ENCODE measurements at places on chromosomes 3 and 15.
A peak's percentile ranks its signal among the peaks of the same experiment; 100 is the strongest.

DNA sequence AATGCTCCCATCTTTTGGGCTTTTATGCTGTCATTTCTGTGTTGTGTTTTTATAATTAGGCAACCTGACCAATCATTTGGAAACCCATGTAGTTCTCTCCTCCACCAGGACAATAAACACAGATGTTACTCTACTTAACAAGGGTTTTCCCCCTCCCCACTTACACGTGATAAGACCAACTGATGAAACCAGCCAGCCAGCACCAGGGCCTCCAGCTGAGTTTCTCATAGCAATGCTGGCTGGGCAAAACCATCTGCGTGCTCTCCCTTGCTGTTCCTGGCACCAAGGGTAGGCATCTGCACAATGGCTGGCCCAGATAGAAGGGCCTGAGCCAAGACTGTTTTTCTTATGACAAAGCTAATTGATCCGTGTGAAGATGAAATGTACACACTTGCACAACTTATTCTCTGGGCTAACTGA lies 310.4 kb downstream of the PLCL2 start:
- no peaks in the 10 kb centered on the region for H3K4me1 ChIP-seq
- no peaks in the 10 kb centered on the region for H3K27me3 ChIP-seq
- H3K36me3 ChIP-seq = no peaks in the 10 kb centered on the region
- no peak overlapping the region for H3K27ac ChIP-seq
- peak; percentile 65 for DNase-seq

DNA sequence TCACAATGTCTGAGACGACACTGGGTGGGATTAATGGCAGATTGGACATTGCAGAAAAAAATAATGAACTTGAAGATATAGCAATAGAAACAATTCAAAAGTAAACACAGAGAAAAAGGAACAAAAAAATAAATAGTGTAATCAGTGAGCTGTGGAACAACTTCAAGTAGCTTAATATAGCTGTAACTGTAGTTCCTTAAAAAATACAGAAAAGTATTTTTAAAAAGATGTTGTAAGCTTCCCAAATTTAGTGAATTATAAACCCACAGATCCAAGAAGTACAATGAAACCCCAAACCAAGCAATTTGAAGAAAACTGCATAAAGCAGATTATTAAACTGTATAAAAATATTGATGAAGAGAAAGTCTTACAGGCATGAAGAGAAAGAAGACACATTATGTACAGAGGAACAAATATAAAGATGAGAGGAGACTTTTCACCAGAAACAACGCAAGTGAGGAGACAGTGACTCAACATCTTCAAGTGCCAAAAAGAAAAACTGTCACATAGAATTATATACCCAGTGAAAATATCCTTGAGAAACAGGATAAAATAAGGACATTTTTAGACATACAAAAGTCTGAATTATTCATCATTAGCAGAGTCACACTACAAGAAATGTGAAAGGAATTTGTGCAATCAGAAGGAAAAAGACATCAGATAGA lies 176.4 kb downstream of the NFKBIZ start:
- no peak overlapping the region for H3K4me3 ChIP-seq
- no peaks in the 10 kb centered on the region for H3K4me1 ChIP-seq
- no peak overlapping the region for H3K27ac ChIP-seq
- no peak for DNase-seq
- H3K36me3 ChIP-seq = no peaks in the 10 kb centered on the region
- H3K27me3 ChIP-seq = no peaks in the 10 kb centered on the region

DNA sequence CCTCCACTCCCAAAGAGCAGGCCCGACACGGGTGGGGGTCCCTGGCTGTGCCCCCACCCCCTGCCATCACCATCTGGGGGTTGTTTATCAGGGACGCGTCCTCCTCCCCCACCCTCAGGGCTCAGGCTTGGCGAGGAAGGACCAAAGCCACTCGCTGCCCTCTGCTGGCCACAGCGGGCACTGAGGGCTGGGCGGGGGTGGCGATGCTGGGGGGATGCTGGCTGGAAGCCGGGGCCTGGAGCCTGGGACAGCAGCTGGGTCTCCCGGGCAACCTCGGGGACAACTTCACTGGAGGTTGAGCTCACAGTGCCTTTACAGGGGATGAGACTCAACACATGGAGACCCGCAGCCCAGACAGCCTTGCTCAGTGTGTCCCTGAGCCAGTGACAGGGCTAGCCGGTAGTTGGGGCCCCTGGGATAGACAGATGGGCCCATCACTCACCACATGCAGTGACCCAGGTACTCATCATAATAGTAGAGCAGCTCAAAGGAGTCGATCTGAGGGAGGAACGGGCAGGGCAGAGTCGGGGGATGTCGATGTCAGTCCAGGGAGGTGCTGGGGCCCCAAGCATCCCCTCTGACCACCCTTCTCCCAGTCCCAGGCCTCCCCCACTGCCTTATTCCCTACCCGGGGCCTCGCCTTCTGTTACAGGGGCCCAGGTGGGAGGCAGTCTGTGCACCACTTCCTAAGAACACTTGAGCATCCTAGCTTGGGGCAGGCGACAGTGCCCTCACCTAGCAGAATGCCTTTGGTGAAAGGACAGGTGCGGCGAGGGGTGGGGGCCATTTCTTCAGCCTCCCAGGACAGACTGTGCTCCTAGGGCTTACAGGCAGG lies 5.9 kb upstream of the CALML4 start:
- no peak overlapping the region for H3K4me3 ChIP-seq
- DNase-seq = peak; percentile 74
- no peak overlapping the region for H3K27ac ChIP-seq
- H3K36me3 ChIP-seq = no peaks in the 10 kb centered on the region

GRCh38 chr3:25455441-25456132 lies 27.5 kb downstream of the RARB start:
- no peak for DNase-seq
- H3K4me1 ChIP-seq = no peaks in the 10 kb centered on the region
- H3K27ac ChIP-seq = no peak overlapping the region
- no peaks in the 10 kb centered on the region for H3K27me3 ChIP-seq
- H3K4me3 ChIP-seq = no peak overlapping the region

GRCh38 chr3:46998121-46998851 lies 18.8 kb downstream of the NBEAL2 start:
- no peak overlapping the region for H3K4me3 ChIP-seq
- H3K4me1 ChIP-seq = no peaks in the 10 kb centered on the region
- peak; percentile 89 for DNase-seq
- no peaks in the 10 kb centered on the region for H3K27me3 ChIP-seq

GRCh38 chr3:12648384-12648959 lies 15.4 kb downstream of the RAF1 start:
- no peak overlapping the region for H3K4me3 ChIP-seq
- DNase-seq = no peak
- no peaks in the 10 kb centered on the region for H3K4me1 ChIP-seq
- no peak overlapping the region for H3K27ac ChIP-seq
- H3K36me3 ChIP-seq = no peaks in the 10 kb centered on the region
- no peaks in the 10 kb centered on the region for H3K27me3 ChIP-seq

- peak; percentile 53 for DNase-seq
- H3K27me3 ChIP-seq = no peaks in the 10 kb centered on the region
- no peak overlapping the region for H3K27ac ChIP-seq
These were observed 57.5 kb downstream of the FLNB start for GRCh38 chr3:58065700-58066167.

DNA sequence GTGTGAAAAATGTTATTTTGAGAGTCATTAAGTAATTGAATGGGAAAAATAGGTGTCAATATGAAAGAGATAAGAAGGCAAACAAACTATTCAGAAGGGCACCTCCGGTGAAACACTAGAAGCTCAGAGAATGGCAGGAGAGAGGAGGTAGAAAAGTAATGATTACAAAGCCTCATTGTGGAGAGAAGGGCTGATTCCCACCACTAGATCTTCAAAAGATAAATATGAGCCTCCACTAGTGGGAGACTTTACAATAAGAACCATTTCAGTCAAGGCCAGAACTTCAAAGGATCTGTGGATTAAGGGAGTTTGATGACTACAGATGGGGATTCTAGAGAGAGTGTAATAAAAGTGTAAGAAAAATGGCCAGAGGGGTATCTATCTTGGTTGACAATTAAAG lies 535.6 kb downstream of the NLGN1 start:
- H3K4me3 ChIP-seq = no peak overlapping the region
- H3K4me1 ChIP-seq = peaks cover 2% of the 10 kb centered on the region
- no peaks in the 10 kb centered on the region for H3K27me3 ChIP-seq

DNA sequence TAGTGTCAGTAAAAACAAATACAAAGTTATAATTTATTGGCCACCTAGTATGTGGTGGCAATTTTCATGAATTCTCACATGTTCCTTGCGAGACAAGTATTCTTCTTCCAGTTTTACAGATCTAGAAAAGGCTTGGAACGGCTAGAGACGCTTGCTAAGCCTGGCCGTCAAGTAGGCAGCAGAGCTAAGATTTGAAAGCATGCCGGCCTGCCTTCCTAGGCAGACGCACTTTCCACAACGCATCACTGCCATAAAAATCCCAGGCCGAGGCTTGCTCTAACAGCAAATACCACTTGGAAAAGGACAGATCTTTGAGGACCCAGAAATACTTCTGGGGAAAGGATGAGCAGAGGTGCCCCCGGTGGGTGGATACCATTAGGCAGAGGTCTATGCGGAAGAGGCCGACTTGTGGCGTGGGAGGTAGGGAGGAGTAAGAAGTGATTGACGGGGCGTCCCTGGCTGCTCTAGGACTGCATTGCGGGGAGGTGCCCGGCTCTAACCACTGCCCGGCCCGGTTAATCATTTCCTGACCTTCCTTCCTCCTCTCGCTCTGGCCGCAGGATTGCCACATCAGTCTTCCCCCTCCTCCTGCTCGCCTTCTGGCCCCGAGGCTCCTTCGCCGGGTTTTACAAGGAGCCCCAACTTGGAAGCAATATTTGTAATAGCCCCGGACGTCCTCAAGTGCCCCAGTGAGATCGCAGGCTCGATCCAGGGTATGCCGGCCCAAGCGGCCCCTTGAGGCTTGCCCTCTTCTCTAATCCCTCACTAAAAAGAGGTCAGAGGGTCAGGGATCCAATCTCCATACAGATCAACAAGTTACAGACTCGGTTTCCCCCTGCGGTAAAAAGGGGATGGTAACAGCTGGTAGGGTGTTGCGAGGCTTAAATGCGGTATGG lies 1.3 kb upstream of the USP3 start:
- peak overlapping the region; percentile 67 for H3K4me3 ChIP-seq
- H3K27me3 ChIP-seq = peaks cover 3% of the 10 kb centered on the region
- no peaks in the 10 kb centered on the region for H3K36me3 ChIP-seq

DNA sequence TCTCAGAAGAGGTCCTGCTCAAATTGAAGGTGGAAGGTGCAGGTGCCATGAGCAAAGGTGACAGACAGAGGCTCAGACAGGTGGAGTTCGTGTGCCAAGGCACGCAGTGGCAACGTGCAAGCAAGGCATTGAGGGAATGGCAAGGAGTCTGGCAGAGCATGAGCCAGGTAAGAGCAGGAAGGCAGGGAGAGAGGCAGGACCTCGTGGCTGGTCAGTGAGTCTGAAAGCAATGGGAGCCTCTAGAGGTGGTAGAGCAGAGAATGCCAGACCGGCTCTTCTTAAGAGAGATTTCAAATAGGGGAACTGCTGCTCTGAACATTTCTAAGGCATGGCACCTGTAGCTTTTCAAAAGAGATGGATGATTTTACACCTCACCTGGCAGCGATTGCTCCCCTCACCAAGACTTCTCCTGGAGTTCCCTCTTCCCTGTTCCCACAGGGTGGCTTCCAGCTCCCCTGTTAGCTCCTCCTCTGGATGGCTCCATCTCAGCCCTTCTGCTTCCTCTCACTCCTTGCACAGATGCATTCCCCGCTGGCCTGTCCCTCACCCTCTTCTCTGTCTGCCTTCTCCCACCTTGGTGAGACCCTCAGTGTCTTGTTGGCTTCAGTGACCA lies 2.7 kb downstream of the MYO5C start:
- no peaks in the 10 kb centered on the region for H3K36me3 ChIP-seq
- DNase-seq = no peak
- H3K27me3 ChIP-seq = no peaks in the 10 kb centered on the region
- H3K4me1 ChIP-seq = no peaks in the 10 kb centered on the region

GRCh38 chr3:101509811-101510210 lies 3.2 kb downstream of the SENP7 start:
- DNase-seq = peak; percentile 58
- no peaks in the 10 kb centered on the region for H3K36me3 ChIP-seq
- H3K27ac ChIP-seq = no peak overlapping the region
- no peaks in the 10 kb centered on the region for H3K4me1 ChIP-seq
- H3K4me3 ChIP-seq = no peak overlapping the region

GRCh38 chr15:92682741-92683510 lies 27.4 kb upstream of the FAM174B start:
- no peaks in the 10 kb centered on the region for H3K36me3 ChIP-seq
- no peak overlapping the region for H3K27ac ChIP-seq
- no peak overlapping the region for H3K4me3 ChIP-seq
- DNase-seq = no peak
- H3K27me3 ChIP-seq = no peaks in the 10 kb centered on the region
- H3K4me1 ChIP-seq = peaks cover 1% of the 10 kb centered on the region

- H3K36me3 ChIP-seq = peaks cover 8% of the 10 kb centered on the region
- DNase-seq = peak; percentile 59
- H3K4me3 ChIP-seq = peak overlapping the region; percentile 98
- H3K4me1 ChIP-seq = peaks cover 4% of the 10 kb centered on the region
- no peaks in the 10 kb centered on the region for H3K27me3 ChIP-seq
- peak overlapping the region; percentile 87 for H3K27ac ChIP-seq
These were observed 495 bp downstream of the CDC25A start for GRCh38 chr3:48187579-48188265.

GRCh38 chr3:155053756-155054155 lies 26.4 kb upstream of the MME start:
- H3K4me3 ChIP-seq = no peak overlapping the region
- no peak overlapping the region for H3K27ac ChIP-seq
- no peaks in the 10 kb centered on the region for H3K4me1 ChIP-seq
- DNase-seq = no peak

- no peak for DNase-seq
- no peaks in the 10 kb centered on the region for H3K4me1 ChIP-seq
- no peaks in the 10 kb centered on the region for H3K36me3 ChIP-seq
- no peak overlapping the region for H3K27ac ChIP-seq
- H3K4me3 ChIP-seq = no peak overlapping the region
- H3K27me3 ChIP-seq = no peaks in the 10 kb centered on the region
These were observed 77.2 kb upstream of the ARPP21 start for GRCh38 chr3:35562141-35562540.

GRCh38 chr15:100766243-100767000 lies 113.2 kb upstream of the ALDH1A3 start:
- H3K36me3 ChIP-seq = no peaks in the 10 kb centered on the region
- H3K27me3 ChIP-seq = no peaks in the 10 kb centered on the region

- peak overlapping the region; percentile 82 for H3K27ac ChIP-seq
- no peak overlapping the region for H3K4me3 ChIP-seq
- no peaks in the 10 kb centered on the region for H3K36me3 ChIP-seq
These were observed 23.4 kb upstream of the MAP4 start for GRCh38 chr3:48039487-48040190.

DNA sequence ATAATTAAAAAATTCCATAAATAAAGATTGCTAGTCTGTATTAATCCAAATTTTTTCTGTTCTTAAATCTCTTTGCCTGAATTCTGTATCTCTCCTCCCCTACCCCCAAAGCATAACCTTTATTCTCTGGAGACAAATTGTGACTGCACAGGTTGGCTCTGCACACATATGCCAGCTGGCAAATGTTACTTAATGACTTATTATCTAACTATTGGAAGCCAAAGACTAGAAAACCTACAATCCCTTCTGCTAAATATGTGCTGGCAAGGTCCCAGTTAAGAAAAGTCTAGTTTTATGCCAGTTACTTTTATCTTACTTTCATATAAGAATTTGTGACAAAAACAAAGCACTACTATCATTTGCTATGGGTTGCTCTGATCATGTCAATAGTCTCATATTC lies 569.3 kb downstream of the MECOM start:
- no peak overlapping the region for H3K27ac ChIP-seq
- H3K4me1 ChIP-seq = no peaks in the 10 kb centered on the region
- no peak for DNase-seq
- no peaks in the 10 kb centered on the region for H3K36me3 ChIP-seq
- H3K4me3 ChIP-seq = no peak overlapping the region

GRCh38 chr15:68413363-68414205 lies 18.4 kb downstream of the ITGA11 start:
- no peak overlapping the region for H3K4me3 ChIP-seq
- H3K4me1 ChIP-seq = no peaks in the 10 kb centered on the region
- no peak overlapping the region for H3K27ac ChIP-seq
- H3K36me3 ChIP-seq = no peaks in the 10 kb centered on the region
- no peaks in the 10 kb centered on the region for H3K27me3 ChIP-seq
